B cell (primary cell): ENCODE measurements at places on chromosomes 1 and 21. TPM values are rescaled to one million over a fixed set of nuclear protein-coding genes. Genes with fewer than 3 reads are reported as not detected.

Gene LCE2B
- total RNA-seq: not detected in 2 replicates

Gene TMEM59
- total RNA-seq: 146 and 152 TPM in 2 replicates

Gene CYP4Z1
- total RNA-seq: not detected in 2 replicates

Gene CRYAA
- total RNA-seq: not detected in 2 replicates

Gene TNN
- not detected in 2 replicates for total RNA-seq

Gene EEIG2
- 11.7 and 13.6 TPM in 2 replicates for total RNA-seq

Gene CD1E
- total RNA-seq: not detected in 2 replicates

Gene PHGDH
- 3.9 and 6.1 TPM in 2 replicates for total RNA-seq

Gene IGSF9
- total RNA-seq: 0.15 and 0.37 TPM in 2 replicates

Gene RNU1-2
- total RNA-seq: 4,377 and 4,541 TPM in 2 replicates
